ENCODE measurements at places on chromosomes 5 and 9. TPM values are rescaled to one million over a fixed set of nuclear protein-coding genes. Genes with fewer than 3 reads are reported as not detected.
A peak's percentile ranks its signal among the peaks of the same experiment; 100 is the strongest.

Gene TXNDC8
- total RNA-seq = not detected

GRCh38 chr9:113656771-113657670 is 193.5 kb downstream of the RGS3 start:
- no peak for DNase-seq

GRCh38 chr9:89667726-89668125 is 62.9 kb downstream of the GADD45G start:
- DNase-seq = no peak

Gene GABRA6
- total RNA-seq = not detected

DNA sequence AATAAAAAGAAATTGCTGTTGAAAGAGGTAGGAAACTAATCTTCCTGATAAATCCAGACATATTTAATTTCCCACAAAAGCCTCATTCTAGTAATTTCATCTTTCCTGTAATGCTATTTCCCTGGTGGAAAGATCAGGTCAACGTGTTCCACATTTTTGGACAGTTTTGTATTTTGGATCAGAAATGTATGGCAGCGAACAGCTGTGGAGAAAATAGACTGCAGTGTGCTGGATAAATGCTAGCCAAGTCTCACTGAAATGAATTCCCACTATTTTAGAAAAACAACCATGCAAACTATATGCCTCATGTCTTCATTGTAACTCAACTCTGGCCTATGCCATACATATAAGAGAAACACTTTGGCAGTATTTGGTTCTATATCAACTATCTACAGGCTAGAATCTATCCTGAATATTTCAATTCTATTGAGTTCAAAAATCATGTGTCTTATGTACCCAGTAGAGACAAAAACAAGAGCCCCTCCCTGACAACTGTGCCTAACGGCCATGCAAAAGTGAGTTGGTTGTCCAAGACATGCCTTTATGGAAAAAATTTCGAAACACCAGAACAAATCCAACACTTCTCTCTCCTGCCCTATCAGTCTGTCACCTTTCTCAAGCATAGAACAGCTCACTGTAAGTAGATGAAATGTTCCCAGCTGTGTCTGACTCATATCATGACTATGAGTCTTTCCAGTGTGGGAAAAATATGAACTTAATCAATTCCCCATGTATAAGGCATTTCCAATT is 191.3 kb upstream of the NREP start:
- DNase-seq = no peak

DNA sequence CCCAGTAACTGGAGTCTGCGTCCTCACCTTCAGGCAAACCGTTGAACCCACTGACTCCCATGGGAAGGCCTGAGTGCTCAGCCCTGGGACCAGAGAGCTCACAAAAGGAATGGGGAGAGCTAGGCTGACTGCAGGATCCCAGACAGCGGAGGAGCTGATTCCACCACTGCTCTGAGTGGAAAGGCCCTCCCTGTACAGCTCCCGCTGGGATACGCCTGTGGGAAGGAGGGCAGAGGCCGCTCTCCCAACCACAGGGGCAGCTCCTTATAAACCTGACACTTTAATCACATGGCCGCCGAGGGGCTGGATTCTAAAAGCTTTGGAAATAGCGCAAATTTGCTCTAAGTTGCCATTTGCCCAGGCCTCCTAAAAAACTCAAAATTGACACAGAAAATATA is 37.1 kb downstream of the DBH start:
- DNase-seq = peak; percentile 28

DNA sequence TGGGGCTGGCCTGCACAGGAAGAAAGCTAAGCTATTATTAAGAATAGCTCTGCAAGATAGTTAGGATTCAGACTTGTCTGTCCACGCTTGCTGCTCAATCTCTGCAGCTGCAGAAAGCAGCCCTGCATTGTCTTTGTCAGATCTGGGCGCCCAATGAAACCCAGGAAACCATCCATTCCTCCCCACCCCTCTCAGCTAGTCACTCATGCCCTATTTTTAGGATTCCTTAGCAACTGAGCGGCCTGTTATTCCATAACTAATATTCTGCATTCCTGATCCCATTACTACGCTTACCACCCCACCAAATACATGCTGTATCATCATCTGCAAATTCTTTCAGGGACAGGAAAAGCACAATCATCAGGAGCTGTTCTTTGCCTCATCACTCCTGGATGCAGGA is 52.9 kb upstream of the APC start:
- DNase-seq = peak; percentile 49

Gene PCDHB12
- 0.92 TPM for total RNA-seq

Gene TNC
- 14.6 TPM for total RNA-seq

DNA sequence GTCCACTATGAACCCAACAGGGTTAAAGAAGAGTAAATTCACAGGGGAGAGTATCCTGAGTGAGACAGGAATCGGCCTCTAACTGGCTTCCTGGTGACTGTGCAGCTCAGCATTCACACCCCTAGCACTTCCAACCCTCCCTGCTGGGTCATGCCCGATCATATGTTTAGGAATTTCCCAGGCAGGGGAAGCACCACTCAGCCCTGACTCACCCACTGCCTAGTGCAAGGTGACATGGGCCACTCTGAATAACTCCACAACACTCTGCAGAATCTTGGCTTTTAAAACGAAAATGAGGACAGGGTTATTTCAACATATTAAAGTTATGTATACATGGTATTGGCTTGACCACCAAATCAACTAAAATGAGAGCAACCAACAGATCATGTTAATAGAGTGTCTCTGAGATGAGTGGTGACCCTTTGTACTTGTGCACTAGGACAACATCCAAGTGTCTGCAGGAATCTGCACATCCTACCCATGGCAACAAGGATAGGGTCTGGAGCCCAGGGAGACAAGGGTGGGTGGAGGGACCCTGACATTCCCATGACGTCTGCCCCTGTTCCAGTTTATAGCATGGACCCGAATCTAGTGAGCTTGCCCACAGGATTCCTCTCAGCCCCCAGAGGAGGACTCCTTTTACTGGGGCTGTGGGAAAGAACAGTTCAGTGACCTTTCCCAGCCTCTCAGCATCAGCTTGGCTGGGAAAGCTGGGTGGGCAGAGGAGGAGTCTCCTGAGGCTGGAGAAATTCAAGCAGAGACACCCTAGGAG is 485.8 kb downstream of the SEMA5A start:
- no peak for DNase-seq

GRCh38 chr5:102583276-102584124 is 84.7 kb upstream of the SLCO6A1 start:
- DNase-seq = no peak

DNA sequence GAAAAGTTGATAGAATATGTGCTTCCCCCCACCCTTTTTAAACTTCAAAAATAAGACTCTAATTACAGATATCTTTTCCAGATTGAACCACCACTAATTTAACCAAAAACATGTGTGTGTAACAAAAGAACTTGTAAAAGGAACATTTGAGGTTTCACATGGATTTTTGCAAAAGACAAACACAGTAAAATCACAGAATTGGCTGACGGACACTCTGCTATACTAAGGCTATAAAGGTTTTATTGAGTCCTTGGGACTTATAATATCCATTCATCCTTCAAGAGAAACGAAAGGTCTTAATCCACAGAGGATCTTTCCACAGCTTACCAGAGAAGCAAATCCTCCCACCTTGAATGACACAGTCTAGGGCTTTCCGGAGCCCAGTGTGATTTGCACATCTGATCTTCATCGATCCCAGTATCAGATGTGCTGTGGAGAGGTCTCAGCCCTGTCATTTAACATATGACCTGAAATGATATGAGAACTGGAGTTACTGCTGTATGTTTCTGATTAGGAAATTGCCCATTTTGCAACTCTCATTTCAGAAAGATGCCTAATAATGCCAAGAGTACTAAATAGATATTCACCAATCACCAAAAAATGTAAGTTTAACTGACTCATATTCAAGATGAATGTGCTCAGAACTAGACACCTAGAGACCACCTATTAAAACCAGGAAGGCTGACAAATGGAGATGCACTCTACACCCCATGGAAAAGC is 256.5 kb upstream of the FBXL7 start:
- no peak for DNase-seq

GRCh38 chr5:98443881-98444280 is 329.6 kb upstream of the RGMB start:
- no peak for DNase-seq

- no peak for DNase-seq
These were observed 283.1 kb upstream of the ADAMTSL1 start for GRCh38 chr9:18190671-18191374.

DNA sequence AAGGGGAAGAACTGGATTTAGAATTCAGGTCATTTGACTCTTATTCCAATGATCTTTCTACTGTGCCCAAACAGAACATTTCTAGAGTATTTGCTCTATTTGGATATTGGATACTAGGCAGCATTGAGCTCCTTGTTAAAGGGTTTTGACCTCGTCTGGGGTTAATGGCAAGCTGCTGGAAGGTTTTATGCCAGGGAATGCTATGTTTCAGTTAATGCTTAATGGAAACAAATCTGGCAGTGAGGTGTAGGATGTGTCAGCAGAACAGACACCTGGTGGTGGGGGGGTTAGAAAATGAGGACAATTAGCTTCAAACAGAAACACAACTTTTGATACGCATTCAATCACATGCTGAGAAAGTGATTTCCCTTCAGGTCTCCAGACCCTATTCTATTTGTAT is 51.5 kb downstream of the AGXT2 start:
- DNase-seq = no peak

DNA sequence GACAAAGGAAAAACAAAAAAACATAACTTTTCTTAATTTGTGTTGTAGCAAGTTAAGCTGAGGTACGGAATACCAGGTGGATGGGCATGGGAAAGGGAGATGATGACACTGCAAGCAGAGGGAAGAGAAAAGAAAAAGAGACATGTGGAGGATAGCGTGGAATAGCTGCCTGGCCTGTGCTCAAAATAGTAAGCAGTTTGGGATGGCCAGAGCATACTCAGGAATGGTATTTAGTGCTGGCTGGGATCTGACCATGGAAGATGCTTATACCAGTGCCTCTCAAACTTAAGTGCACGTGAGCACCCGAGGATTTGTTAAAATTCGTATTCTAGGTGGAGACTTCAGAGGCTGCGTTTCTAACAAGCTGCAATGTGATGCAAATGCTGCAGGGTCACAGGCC is 41.3 kb downstream of the LNPEP start:
- DNase-seq = no peak

Gene PCDHGA1
- total RNA-seq = 3.6 TPM

DNA sequence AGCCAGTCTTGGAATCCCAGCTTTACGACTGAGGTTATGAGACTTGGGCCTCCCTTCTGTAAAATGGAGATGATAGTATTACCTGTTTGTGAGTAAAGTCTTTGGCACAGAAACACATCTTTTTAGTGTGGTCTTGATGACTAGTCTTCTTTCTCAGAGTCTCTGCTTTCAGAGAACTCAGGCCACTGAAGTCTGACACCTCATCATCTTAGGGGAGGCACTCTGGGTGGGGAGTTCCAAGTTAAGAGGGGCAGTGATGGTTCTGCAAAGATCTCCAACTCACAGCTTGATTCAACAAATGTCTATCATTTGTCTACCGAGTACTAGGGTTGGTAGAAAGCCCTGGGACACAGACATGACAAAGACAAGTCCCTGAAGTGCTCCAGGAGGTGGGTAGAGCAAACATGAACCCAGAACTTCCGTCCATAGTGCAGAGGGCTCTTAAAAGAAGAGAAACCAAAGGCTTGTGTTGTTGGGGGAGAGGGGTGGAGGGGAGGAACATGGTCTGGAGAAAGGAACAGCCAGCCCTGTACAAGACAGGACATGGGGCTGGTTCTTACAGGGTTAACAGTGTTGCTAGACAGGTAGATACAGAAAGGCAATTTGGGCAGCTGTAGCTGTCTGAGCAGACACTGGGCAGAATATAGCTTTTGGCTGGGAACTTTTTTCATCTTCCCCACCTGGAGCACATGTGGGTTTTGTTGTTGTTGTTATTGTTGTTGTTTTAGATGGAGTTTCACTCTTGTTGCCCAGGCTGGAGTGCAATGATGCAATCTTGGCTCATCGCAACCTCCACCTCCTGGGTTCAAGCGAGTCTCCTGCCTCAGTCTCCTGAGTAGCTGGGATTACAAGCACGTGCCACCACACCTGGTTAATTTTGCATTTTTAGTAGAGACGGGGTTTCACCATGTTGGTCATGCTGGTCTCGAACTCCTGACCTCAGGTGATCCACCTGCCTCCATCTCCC is 2.6 kb upstream of the CD14 start:
- DNase-seq = no peak

DNA sequence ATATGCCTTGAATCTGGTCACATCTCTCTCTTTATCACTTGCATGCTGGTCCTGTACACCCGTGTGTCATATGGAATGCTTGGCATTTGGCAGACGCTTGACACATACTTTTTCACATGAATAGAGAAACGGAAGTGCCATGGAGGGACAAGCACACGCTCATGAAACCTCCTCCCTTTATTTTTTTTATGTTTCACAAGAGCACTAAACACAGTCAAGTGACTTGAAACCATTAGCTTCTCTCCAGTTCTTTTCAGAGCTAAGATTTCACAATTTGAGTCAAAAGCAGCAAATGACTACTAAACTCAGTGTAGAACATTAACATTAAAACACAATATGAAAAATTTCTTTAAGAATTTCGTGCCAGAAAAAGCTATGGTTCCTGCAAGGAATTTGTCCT is 151.1 kb downstream of the DOCK2 start:
- DNase-seq = no peak

DNA sequence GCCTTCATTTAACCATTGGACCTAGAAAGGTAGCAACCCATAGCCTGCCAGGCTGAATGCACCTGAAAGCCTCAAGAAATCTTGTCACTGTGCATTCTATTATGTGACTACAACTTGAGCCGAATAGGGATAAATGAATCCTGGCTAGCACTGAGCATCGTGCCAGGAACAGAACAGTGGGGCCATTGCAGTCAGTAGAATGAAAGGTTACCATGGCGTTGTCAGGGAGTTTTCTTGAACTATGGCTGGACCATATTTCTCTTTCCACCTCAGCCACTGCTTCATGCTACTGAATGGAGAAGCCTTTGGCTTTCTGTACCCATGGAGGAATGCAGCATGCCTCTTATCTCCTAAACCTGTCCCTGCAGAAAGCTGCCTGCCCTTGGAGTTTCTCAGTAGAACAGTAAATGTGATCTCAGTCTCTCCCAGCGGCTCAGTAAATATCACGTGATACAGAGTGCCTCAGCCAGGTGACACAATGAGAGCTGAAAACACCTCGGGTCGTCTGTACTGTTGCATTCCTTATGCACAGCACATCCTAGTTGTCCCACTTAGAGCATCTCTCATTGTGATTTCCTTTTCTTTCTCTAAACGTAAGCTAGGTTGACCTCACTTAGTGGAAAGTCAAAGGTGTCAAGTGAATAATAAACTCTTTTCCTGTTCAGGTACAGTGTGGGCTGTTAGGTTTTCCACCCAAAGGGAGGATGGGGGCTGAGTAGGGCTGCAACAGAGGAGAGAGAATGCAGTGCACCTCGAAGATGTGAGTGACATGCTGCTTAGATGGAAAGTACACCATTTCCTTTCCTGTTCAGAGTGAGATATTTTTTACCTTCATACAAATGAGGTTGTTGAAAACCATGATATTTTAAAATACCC is 115.3 kb downstream of the MACIR start:
- no peak for DNase-seq

Gene SLC6A18
- not detected for total RNA-seq
